NCI-H748 treated with DMSO at 0.1 percent for 48 hours (cell line): ENCODE measurements at places on chromosomes 13 and 19.
A peak's percentile ranks its signal among the peaks of the same experiment; 100 is the strongest.

GRCh38 chr13:64688893-64689677 is 2541.1 kb downstream of the PCDH9 start:
- no peak for DNase-seq

DNA sequence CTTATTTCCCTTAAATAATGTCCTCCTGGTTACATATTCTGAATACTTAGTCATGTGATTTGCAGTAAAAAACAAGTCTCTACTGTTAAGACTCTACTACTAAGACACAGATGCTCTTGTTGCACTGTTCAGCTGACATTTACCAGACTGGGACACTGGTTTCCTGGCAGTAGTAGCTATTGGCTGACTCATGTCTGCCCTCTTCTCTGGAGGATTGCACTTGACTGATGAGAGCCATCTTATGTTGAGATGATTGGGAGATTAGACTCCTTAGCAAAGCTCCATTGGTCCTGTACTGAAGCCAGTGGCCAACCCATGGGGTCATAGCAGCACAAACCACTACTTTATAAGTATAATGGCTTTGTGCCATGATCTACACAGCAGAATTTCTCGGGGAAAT is 1672.6 kb upstream of the PCDH20 start:
- DNase-seq: no peak

DNA sequence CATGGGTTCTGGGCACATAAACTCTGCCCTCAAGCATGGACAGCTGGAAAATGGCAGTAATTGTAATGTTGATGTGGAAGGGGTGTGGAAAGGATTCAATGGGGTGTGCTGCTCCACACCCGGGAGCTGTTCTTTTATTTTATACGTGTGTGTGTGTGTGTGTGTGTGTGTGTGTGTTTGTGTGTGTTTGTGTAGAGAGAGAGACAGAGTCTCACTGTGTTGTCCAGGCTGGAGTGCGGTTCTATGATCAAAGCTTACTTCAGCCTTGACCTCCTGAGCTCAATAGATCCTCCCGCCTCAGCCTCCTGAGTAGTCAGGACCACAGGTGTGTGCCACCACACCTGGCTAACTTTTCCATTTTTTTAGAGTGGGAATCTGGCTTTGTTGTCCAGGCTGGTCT is 2.8 kb downstream of the MRPS12 start:
- no peak for DNase-seq

GRCh38 chr13:40671956-40672764 is 5.7 kb upstream of the FOXO1 start:
- peak; percentile 53 for DNase-seq

GRCh38 chr13:111382877-111383276 is 62.4 kb downstream of the TEX29 start:
- DNase-seq: no peak

GRCh38 chr19:43331435-43332010 is 22.0 kb upstream of the CD177 start:
- no peak for DNase-seq

GRCh38 chr13:97005625-97006262 is 11.5 kb upstream of the OXGR1 start:
- DNase-seq: no peak

- DNase-seq: no peak
Measured at GRCh38 chr19:40672573-40673299, 17.7 kb downstream of the NUMBL start.

GRCh38 chr13:112601371-112601770 is 13.4 kb upstream of the TUBGCP3 start:
- no peak for DNase-seq

GRCh38 chr13:60137911-60138560 is 25.7 kb downstream of the DIAPH3 start:
- DNase-seq: no peak

DNA sequence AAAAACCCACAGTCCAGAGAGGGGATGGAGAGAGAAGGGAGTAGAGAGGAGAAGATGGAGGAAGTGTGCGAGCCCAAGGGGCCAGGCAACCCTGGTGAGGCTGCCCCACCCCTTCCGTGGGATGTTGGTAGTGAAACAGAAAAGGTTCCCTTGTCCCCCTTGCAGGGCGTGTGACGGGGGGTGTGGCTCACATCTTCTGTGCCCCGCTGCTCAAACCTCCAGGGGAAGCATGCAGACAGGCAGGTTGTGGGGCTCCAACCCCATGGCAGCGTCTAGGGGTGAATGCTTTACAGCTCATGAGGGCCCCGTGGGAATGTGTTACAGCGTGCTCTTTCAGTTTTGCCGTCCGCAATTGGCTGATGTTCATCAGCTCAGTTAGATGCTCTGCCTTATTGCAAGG is 14.7 kb upstream of the EVI5L start:
- no peak for DNase-seq

- no peak for DNase-seq
Measured at GRCh38 chr13:68257111-68257842, 1027.1 kb upstream of the PCDH9 start.

GRCh38 chr13:113061796-113062425 is 43.7 kb upstream of the F7 start:
- no peak for DNase-seq

DNA sequence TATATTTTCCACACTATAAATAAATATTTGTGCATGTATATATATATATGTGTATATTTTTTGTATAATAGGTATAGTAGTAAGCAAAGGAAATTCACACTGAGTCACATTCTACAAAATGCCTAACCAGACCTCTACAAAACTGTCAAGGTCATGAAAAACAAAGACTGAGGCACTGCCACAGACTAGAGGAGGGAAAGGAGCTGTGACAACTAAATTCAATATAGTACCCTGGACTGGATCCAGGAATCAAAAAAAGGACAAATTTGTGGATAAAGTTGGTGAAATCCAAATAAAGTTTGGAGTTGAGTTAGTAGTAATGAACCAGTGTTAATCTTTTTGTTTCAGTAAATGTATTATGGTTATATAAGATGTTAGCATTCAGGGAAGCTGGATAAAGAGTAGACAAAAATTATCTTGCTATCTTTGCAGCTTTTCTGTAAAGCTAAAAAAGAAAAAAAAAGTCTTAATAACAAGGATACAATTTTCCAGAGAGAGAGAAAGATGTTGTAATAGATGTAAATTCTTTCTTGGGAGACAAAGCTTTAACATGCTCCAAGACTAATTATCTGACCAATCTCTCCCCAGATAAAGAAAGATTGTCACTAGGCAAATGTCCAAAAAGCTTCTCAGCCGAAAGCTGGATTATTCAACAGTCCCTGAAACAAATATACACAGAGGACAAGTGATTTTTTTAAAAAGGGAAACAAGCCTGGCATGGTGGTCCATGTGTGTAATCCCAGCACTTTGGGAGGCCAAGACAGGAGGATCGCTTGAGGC is 19.1 kb downstream of the SYDE1 start:
- DNase-seq: no peak

DNA sequence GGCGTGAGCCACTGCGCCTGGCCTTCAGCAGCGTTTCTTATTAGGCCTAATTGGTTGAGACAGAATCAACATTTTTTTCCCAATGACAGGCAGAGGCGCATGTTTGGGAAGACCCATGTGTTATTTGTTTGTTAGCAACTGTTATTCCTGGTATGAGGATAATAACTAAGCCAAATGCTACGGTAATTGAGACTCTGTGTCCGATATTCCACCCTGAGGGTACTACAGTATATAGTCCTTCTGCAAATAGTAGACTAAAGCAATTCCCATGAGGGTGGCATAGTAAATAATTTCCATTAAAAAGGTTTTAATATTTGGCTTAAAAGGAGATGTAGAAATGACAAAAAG is 18.4 kb upstream of the CCL25 start:
- no peak for DNase-seq

- no peak for DNase-seq
Measured at GRCh38 chr13:76822698-76823267, 63.4 kb downstream of the KCTD12 start.

DNA sequence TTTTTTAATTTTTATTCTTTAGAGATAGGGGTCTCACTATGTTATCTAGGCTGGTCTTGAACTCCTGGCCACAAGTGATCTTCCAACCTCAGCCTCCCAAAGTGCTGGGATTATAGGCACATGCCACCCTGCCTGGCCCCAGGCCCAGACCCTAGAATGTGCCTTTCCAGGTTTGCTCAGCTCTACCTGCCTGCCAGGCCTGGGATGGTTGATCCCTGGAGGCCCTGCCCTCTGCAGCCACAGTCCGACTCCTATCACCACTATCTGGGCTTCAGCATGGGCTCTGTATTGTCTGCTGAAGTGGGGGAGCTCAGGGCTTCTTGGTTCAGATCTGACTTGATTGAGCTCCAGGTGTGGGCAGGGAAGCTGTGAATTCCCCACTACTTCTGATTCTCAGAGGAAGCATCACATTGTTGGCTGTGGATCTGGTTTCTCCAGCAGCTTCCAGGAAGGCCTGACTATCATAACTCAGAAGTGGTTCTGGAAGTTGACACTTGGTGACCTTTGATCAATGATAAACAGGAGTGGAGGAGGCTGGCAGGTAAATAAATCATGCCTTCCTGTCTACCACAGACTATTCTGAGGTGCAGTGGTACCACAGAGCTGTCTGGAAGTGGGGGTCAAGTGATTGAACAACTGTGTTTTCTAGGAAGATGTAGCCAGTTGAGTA is 71.9 kb downstream of the OLFM4 start:
- no peak for DNase-seq

DNA sequence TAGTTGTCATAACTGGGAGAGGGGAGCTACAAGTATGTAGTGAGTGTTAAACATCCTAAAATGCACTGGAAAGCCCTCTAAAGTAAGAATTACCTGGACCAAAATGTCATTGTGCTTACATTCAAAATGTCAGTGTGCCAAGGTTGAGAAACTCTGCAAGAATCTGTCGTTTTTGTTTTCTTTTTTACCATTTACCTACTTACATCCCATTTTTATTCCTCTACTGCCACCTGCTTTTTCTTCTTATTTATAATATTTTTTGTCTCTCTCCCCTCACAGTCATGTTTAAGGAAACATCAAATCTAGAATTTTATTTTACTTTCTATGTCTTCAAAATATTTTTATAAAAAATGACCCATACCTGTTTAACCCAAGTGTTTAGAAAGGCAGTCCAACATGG is 226.4 kb downstream of the PCDH17 start:
- no peak for DNase-seq

- DNase-seq: no peak
Measured at GRCh38 chr13:40181203-40181845, 485.1 kb downstream of the FOXO1 start.

GRCh38 chr19:11452620-11453310 is 17.3 kb downstream of the PRKCSH start:
- no peak for DNase-seq

- no peak for DNase-seq
Measured at GRCh38 chr19:41253660-41254059, 10.5 kb upstream of the HNRNPUL1 start.

DNA sequence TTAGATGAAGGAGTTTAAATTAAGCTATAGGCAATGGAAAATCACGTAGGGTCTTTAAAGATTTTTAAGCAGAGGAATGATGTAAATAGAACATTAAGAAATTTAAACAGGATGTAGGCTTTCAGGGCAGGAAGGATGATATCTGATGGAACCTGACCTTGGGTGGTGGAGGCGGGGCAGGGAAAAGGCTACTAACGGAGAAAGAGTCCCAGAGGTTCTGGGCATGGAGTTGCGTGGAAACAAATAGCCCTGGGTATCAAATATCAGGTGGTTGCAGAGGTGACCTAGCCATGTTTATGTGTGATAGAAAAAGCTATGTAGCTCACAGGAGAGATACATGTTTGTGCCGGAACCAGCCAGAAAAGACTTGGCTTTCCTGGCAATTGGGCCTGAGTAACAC is 7.8 kb upstream of the CDK8 start:
- DNase-seq: peak; percentile 24

GRCh38 chr13:31409678-31410356 is 210.0 kb downstream of the B3GLCT start:
- no peak for DNase-seq

- no peak for DNase-seq
Measured at GRCh38 chr13:95176611-95177259, 124.5 kb downstream of the ABCC4 start.

GRCh38 chr19:18504886-18505610 is 16.8 kb downstream of the ELL start:
- DNase-seq: no peak

DNA sequence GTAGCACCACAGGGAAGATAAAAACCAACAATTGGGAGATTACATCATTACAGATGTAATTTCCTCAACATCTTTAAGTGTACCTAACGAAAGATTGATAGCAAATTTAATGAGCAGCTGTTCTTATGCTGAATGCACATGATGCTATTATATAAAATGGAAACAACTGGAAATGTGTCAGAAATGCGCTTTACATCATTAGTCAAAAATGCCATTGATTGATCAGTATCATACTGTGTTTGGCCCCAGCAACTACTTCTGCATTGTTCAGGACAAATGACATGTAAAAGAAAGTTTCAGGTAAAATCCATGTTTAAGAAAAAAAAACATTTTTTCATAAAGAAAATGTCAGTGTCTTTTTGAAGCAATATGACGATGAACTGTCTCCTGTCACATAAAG is 625.5 kb upstream of the MIR17HG start:
- DNase-seq: no peak

GRCh38 chr19:3359015-3359918 is 7.1 kb upstream of the NFIC start:
- no peak for DNase-seq

DNA sequence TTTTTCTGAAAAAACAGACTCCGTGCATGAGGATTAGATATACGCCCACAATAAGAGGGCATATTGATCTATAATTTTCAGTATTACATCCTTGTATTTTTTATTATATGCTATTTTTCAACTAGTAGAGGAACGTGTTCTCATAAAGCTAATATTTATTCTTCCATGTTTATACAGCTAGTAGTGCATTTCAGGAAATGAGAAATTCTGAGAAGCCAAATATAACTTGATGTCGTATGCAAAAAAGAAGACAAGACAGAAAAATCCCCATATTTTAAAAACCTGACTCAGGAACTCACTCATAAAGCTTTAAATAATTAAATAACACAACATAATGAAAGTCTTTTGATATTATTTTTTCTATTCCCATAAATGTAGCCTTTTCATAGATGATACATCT is 308.6 kb downstream of the ENOX1 start:
- no peak for DNase-seq
